Left colon (tissue), 2 donors: ENCODE measurements at places on chromosomes 12 and 14. TPM values are rescaled to one million over a fixed set of nuclear protein-coding genes. Genes with fewer than 3 reads are reported as not detected.

SLC5A8 gene
- 0.06 TPM for total RNA-seq

SRP54 gene
- 43.4 TPM for total RNA-seq

KRT74 gene
- total RNA-seq, result not detected

CELA1 gene
- not detected for total RNA-seq

OTUB2 gene
- total RNA-seq, result 2.0 TPM

BMAL2 gene
- 3.6 TPM for total RNA-seq

HOTAIR gene
- not detected for total RNA-seq

C3AR1 gene
- total RNA-seq, result 7.4 TPM

SLC6A13 gene
- not detected for total RNA-seq

LHX5 gene
- total RNA-seq, result not detected

TAS2R8 gene
- total RNA-seq, result not detected

KCNMB4 gene
- total RNA-seq, result 1.5 TPM

CCDC197 gene
- total RNA-seq, result not detected

CARMIL3 gene
- 3.4 TPM for total RNA-seq

MYO1H gene
- 0.31 TPM for total RNA-seq

PPP1R36 gene
- 10.7 TPM for total RNA-seq

AQP2 gene
- not detected for total RNA-seq

TSPAN8 gene
- total RNA-seq, result 1,490 TPM

TSPAN11 gene
- 4.6 TPM for total RNA-seq

RNASE3 gene
- not detected for total RNA-seq

KRT72 gene
- not detected for total RNA-seq

SERPINA9 gene
- total RNA-seq, result not detected

FAM181A gene
- not detected for total RNA-seq

SERPINA1 gene
- 197 TPM for total RNA-seq

PLA2G1B gene
- total RNA-seq, result not detected

MLF2 gene
- 167 TPM for total RNA-seq

RASAL1 gene
- total RNA-seq, result 9.0 TPM

ATG2B gene
- total RNA-seq, result 17.9 TPM

MYH6 gene
- total RNA-seq, result not detected

HOXC4 gene
- 0.18 TPM for total RNA-seq

RIMBP2 gene
- 6.0 TPM for total RNA-seq

RAB21 gene
- 75.8 TPM for total RNA-seq

ERP27 gene
- total RNA-seq, result 1.0 TPM

KERA gene
- not detected for total RNA-seq

A2M gene
- total RNA-seq, result 83.4 TPM

GPD1 gene
- 4.3 TPM for total RNA-seq

GYS2 gene
- total RNA-seq, result not detected

SLC38A2 gene
- 220 TPM for total RNA-seq

TMEM52B gene
- not detected for total RNA-seq

NANOG gene
- 0.22 TPM for total RNA-seq

SLC10A1 gene
- not detected for total RNA-seq

PRB2 gene
- not detected for total RNA-seq

CISTR gene
- total RNA-seq, result not detected

CCDC38 gene
- not detected for total RNA-seq

CLEC6A gene
- total RNA-seq, result not detected

TRHDE gene
- total RNA-seq, result 3.9 TPM

GLS2 gene
- 1.0 TPM for total RNA-seq

IL26 gene
- total RNA-seq, result not detected

TEX52 gene
- not detected for total RNA-seq

MARK3 gene
- 55.6 TPM for total RNA-seq

GPR135 gene
- 2.0 TPM for total RNA-seq

LIN7A gene
- 2.6 TPM for total RNA-seq

C12orf60 gene
- 0.89 TPM for total RNA-seq

BMP4 gene
- total RNA-seq, result 6.4 TPM

DPY19L2 gene
- total RNA-seq, result 1.7 TPM

NDUFA9 gene
- 242 TPM for total RNA-seq

LAG3 gene
- total RNA-seq, result 0.89 TPM
